ENCODE measurements at places on chromosomes 6 and 20. TPM values are rescaled to one million over a fixed set of nuclear protein-coding genes. Genes with fewer than 3 reads are reported as not detected.

FOXC1 gene
- total RNA-seq, result 4.9 TPM

CAPN11 gene
- total RNA-seq, result 1.6 TPM

HCRTR2 gene
- total RNA-seq, result not detected

TRERF1 gene
- 3.8 TPM for total RNA-seq

ZFP64 gene
- 10.4 TPM for total RNA-seq

LY6G6F gene
- total RNA-seq, result not detected

LPA gene
- not detected for total RNA-seq

GGTLC1 gene
- total RNA-seq, result 105 TPM

KHDC1 gene
- total RNA-seq, result 1.9 TPM

ERVFRD-1 gene
- total RNA-seq, result 0.55 TPM

MAPK13 gene
- 71.4 TPM for total RNA-seq

FAM83D gene
- 2.0 TPM for total RNA-seq

KCNG1 gene
- not detected for total RNA-seq

NKX2-2 gene
- total RNA-seq, result not detected

GRCh38 chr6:88683734-88684133 is 279.7 kb downstream of the RNGTT start:
- DNase-seq, result no peak

DNA sequence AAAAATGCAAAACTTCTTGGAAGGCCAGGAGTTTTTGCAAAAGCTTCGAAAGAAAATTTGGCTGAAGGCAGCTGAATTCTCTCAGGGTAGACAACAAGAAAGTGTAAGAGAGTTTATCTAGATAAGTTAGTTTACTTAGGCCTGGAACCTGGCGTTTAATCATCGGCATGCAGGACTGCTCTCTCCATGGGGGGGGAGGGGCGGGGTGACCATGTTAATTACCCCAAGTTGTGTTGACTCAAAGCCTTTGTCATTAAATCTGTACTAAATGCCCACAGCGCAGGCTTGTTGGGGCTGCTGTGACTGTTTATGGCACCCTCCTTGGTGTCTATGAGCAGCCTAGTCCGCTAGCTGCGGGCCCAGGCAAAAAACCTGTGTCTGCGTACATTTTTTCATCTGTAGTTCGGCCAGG is 20.1 kb upstream of the ZNF451 start:
- DNase-seq, result no peak

- DNase-seq, result no peak
These were observed 16.4 kb downstream of the RAB23 start for GRCh38 chr6:57205550-57206328.

DNA sequence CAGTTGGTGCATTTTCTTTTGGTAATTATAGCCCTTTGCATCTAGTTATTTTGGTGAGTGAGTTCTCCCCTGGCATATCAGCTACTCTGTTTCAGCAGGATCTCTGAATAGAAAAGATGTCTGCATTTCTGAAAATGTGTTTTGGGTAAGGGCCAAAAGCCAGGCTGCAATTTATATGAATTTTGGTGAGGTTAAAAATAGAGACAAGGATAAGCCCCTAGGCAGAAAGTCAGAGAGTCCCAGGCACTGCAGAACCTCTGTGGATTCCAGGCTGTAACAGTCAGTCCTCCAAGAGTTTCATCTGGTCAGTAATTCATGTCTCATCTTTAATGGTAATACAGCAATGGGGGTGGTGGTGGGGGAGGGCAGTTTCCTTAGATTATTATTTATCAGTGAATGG is 53.0 kb downstream of the HDGFL1 start:
- no peak for DNase-seq

DNA sequence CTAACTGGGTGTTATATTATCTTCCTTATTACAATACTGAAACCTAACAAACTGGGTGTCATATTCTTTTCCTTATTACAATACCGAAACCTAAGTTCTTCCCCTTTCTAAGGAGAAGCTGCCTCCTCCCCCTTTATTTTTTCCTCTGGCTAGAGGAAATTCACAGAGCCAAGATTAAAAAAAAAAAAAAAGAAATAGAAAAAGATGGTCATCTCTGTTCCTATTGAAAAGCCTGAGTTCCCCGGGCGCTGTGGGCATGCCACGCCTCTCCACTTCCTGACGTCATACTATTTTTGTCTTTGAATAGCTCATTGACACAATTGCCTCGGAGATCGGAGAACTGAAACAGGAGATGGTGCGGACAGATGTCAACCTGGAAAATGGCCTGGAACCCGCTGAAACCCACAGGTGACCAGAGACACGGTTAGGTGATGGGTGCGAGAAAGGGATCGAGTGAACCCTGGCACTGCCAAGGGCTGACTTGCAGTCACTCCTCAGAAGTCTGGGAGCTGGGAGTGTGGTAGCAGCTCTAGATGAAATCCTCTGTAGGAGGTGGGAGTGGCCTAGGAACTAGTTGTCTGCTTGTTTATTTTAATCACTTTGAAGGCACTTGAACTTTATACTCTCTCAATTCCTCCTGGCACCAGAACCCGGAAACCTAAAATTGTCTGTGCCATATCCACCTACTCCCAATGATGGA is 82.2 kb upstream of the NAA20 start:
- DNase-seq, result peak; percentile 75

DNA sequence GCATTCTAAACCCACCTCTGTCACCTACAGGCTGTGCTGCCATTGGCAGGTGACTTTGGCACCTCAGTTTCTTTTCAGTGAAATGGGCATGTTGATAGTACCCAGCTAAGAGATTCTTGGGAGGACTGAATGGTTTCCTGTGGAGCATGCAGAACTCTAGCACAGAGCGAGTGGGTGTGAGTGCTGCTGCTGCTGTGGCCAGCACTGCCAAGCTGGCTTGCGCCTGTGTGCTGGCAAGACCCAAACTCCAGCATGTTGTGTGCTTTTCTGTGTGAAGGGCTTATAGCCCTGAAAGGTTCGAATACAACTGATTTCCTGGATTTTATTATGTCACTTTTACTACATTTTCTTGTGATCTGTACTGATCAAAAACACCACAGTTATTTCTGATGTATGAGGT is 78.1 kb upstream of the KIF25 start:
- no peak for DNase-seq

DNA sequence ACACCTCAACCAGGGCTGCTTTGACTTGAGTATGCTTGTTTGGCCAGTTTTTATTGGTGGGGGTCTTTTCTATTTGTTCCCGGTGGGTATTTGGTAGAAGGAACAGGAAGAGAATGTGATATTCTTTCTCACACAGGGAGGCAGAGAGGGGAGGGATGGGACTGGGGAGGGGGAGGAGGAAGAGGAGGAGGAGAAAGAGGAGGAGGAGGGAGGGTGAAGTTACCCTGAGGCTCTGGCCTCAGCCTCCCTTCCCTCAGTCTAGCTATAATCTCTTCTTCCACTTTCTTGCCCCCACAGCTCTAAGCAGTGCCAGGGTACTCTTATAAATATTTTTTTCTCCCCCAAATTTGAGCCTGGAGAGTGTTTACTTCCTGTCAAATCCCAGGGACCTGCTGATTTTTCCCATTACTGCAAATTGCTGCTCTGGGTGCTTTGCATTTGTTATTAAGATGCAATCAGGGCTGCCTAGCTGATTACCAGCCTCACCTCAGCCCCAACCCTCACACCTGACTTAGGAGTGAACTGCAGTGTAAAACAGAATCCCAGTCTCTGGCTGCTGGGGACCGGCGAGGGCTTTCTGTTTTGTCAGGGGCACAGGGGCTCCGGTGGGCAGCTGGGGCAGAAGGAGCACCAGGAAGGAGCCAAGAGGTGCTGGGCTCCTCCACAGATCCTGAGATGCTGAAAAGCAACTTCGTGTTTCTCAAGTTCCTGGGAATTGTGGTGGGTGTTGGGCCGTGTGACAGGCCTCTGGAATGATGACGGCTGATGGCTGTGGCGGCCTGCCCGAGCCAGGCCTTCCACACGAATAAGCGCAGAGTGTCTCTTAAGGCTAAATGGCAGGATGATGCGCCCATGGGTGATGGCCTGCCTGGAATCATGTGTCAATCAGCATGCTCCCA is 141.4 kb downstream of the CD83 start:
- no peak for DNase-seq

- no peak for DNase-seq
These were observed 431.8 kb upstream of the HSF2 start for GRCh38 chr6:121967631-121968030.

DNA sequence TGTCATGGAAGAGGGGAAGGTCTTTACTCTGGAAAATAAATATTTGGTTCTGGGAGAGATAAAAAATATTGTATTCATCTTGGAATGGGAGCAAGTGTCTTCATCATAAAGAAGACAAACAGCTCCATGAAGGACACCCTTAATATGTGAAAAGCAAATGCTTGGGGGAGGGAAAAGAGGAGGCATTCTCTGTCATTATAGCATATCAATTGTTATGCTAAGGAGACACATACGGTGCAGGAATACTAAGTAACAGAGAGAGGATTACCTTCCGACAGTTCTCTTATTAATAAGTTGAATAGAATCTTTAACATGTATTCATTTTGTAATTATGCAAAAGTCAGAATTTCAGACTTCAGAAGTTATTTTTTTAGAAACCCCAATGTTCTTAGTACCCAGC is 634.4 kb downstream of the UTRN start:
- DNase-seq, result no peak

- DNase-seq, result no peak
These were observed 404.5 kb downstream of the PHF3 start for GRCh38 chr6:64040113-64040512.

GRCh38 chr6:41255638-41256246 is 27.6 kb downstream of the TREML4 start:
- no peak for DNase-seq

- no peak for DNase-seq
These were observed 1.8 kb downstream of the ZKSCAN3 start for GRCh38 chr6:28351493-28351925.

DNA sequence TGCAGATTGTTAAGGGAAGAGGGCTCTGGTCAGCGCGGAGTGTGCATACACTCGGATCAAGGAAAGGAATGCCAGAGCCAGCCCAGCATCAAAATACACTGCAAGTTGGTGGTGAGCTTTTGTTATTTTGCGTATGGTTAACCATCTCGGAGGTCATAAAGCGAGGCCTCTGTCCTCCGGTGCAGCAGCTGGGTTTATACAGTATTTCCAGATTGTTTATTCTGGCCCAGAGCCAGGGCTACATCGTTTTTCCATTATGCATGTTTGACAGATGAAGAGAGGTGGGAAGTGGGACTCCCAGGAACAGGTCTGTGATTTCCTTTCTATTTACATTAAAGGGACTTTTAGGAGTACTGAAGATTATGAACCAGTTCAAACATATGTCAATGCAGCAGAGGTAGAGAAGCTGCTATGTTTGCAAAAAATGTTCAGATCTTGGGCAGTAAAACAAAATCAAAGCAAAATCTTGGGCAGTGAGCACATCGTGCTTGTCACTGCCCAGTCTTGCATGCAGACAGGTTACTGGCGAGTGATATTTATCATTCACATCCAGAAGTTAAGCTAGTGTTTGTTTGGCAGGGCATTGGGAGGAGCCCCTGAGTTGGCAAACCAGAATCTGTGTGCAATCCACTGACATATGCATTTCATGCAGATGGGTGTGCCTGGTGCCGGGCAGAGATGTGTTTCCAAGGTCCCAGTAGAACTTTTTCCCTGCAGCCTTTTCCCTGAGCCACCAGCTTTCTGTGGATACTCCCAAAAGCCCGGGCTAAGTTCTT is 256.3 kb upstream of the TAB2 start:
- no peak for DNase-seq

Data from upper lobe of right lung (tissue), 1 donor.